ENCODE measurements at places on chromosomes 1 and 21. TPM values are rescaled to one million over a fixed set of nuclear protein-coding genes. Genes with fewer than 3 reads are reported as not detected.

DNA sequence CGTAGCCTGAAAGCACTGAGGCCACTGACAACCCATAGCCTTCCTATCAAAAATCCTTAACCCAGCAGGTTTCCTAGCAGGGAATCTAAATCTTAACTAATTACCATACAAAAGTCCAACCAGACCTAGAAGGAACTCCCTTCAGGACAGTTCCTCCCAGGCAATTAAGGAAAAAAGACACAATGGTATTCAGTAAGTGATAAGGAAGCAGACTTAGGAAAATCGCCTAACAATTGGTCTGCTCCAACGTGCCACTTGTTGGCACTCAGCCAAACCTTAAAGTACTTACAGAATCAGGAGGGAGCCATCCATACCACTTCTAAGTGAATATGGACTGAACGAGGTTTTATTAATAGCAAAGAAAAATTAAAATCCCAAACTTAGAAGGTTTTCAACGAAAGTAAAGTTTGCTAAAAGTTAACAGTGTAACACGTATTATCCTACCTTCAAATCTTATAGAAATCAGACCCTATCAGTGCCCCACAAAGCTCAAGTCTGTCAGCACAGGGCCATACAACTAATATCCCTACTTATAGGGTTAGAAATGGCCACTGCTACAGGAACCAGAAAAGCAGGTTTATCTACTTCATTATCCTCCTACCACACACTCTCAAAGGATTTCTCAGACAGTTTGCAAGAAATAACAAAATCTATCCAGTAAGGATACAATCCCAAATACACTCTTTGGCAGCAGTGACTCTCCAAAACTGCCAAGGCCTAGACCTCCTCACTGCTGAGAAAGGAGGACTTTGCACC is 29.0 kb downstream of the SPATA6 start:
- no peaks in the 10 kb centered on the region for H3K4me1 ChIP-seq
- DNase-seq = no peak
- no peak overlapping the region for H3K27ac ChIP-seq
- no peak overlapping the region for H3K4me3 ChIP-seq
- H3K36me3 ChIP-seq = no peaks in the 10 kb centered on the region

DNA sequence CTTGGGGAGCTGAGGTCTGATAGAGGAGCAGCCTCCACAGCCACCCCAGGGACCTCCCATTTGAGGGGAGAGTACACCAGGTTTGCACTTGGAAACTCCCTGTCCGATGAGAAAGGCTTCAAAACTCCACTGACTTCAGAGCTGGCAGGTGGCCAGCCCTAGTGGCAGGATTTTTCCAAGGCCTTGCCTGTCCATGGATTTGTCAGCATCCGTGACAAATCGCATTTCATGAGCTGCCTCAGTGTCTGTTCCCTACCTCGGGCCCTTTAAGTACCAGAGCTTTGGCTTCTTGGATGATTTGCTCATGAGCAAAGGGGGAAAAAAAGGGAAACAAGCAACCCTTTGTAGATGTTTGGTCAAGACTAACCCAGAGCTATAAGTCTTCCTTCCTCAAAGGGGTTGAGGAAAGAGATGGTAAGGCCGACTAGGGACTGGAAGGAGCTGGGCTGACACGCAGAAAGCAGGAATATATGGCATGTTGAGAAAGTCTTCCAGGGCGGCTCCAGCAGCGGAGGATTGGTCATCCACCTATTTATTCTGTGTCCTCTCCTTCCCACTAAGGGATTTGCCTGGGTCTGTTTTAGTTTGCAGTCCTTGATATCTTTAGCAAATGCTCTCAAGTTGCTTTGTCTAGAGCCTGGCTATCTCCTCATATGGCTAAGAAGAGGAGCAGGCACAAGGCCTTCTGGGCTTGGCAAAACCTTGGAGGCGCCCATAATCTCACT is 2.7 kb upstream of the HSPG2 start:
- H3K36me3 ChIP-seq = no peaks in the 10 kb centered on the region
- no peak overlapping the region for H3K4me3 ChIP-seq
- H3K4me1 ChIP-seq = peaks cover 17% of the 10 kb centered on the region
- no peak for DNase-seq
- H3K27ac ChIP-seq = no peak overlapping the region

GRCh38 chr1:147717051-147717705 is 43.2 kb downstream of the GJA5 start:
- H3K36me3 ChIP-seq = no peaks in the 10 kb centered on the region
- DNase-seq = peak; percentile 68
- H3K27me3 ChIP-seq = peaks cover 8% of the 10 kb centered on the region

CCDC27 gene
- total RNA-seq = not detected

ITLN2 gene
- not detected for total RNA-seq

GRCh38 chr21:27129215-27129614 is 162.3 kb upstream of the ADAMTS5 start:
- no peak for DNase-seq
- no peaks in the 10 kb centered on the region for H3K27me3 ChIP-seq
- H3K27ac ChIP-seq = no peak overlapping the region

- no peaks in the 10 kb centered on the region for H3K27me3 ChIP-seq
- H3K36me3 ChIP-seq = peaks cover 38% of the 10 kb centered on the region
- H3K27ac ChIP-seq = no peak overlapping the region
- no peak overlapping the region for H3K4me3 ChIP-seq
Measured at GRCh38 chr1:212366901-212367300, 47.8 kb downstream of the PACC1 start.

GRCh38 chr1:245396615-245397014 is 241.8 kb downstream of the KIF26B start:
- no peaks in the 10 kb centered on the region for H3K4me1 ChIP-seq
- H3K4me3 ChIP-seq = no peak overlapping the region
- DNase-seq = no peak
- H3K36me3 ChIP-seq = no peaks in the 10 kb centered on the region

- peaks cover 13% of the 10 kb centered on the region for H3K4me1 ChIP-seq
- no peak for DNase-seq
- H3K36me3 ChIP-seq = no peaks in the 10 kb centered on the region
- H3K27me3 ChIP-seq = peaks cover 6% of the 10 kb centered on the region
- H3K27ac ChIP-seq = peak overlapping the region; percentile 85
Measured at GRCh38 chr1:95073446-95073845, 695 bp upstream of the ALG14 start.

WDTC1 gene
- total RNA-seq = 17.7 TPM

DNA sequence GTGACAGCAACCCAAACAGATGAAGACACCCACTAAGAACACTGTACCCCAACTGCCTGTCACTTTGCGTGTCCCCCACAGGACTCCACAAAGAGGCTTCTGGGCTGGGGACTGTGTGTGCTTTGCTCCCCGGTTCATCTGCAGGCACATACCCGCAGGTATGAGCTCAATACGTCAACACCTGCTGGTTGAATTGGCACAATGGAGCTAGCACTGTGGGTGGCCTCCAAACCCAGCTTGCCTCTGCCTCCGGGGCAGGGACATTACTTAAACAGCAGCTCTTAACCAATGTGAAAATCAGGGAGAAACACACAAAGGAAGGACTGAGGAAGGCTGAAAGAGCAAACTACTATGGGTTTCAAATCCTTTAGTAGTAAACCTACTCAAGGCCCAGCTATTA is 140.2 kb upstream of the TIAM1 start:
- no peaks in the 10 kb centered on the region for H3K27me3 ChIP-seq
- H3K4me3 ChIP-seq = no peak overlapping the region
- no peaks in the 10 kb centered on the region for H3K36me3 ChIP-seq
- no peak for DNase-seq
- H3K4me1 ChIP-seq = no peaks in the 10 kb centered on the region

- peaks cover 16% of the 10 kb centered on the region for H3K36me3 ChIP-seq
- no peak for DNase-seq
- H3K27ac ChIP-seq = no peak overlapping the region
- peaks cover 6% of the 10 kb centered on the region for H3K4me1 ChIP-seq
Measured at GRCh38 chr1:228176461-228177182, 11.0 kb downstream of the IBA57 start.

DNA sequence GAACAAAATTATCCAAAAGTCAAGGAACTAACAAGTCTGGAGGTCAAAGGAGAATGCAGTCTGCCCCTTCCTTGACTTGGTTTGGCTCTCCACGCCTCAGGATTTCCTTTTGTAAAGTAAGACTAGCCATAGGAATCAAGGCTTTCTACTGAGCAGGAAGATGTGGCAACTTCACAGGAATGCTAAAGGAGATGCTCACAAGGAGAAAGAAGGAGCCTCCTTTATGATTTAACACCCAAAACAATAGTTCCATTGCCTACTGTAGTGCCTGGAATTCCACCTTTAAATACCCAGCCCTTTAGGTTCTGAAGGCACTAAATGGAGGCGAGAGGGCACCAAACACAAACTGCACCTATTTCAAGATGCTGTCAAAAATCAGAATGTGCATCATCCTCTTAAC is 176.3 kb upstream of the NFIA start:
- DNase-seq = no peak
- H3K4me3 ChIP-seq = no peak overlapping the region
- no peaks in the 10 kb centered on the region for H3K4me1 ChIP-seq
- H3K36me3 ChIP-seq = no peaks in the 10 kb centered on the region
- no peaks in the 10 kb centered on the region for H3K27me3 ChIP-seq

GRCh38 chr1:14222086-14222485 is 376.4 kb upstream of the KAZN start:
- peaks cover 4% of the 10 kb centered on the region for H3K27me3 ChIP-seq
- no peak for DNase-seq
- H3K36me3 ChIP-seq = no peaks in the 10 kb centered on the region
- no peak overlapping the region for H3K4me3 ChIP-seq

DNA sequence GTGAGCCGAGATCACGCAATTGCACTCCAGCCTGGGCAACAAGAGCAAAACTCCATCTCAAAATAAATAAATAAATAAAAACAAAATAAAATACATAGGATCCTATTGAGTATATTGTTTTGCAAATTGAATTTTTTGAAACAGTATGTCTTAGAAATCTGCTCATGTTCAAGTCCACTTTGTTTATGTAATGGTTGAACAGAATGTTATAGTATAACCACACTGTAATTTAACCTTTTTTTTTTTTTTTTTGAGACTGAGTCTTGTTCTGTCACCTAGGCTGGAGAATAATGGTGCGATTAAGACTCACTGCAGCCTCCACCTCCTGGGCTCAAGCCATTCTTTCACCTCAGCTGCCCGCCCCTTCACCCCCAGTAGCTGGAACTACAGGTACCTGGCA is 31.4 kb downstream of the PARK7 start:
- no peak overlapping the region for H3K4me3 ChIP-seq
- no peaks in the 10 kb centered on the region for H3K27me3 ChIP-seq
- peaks cover 3% of the 10 kb centered on the region for H3K36me3 ChIP-seq
- H3K27ac ChIP-seq = no peak overlapping the region

SYDE2 gene
- total RNA-seq = 6.4 TPM

DNA sequence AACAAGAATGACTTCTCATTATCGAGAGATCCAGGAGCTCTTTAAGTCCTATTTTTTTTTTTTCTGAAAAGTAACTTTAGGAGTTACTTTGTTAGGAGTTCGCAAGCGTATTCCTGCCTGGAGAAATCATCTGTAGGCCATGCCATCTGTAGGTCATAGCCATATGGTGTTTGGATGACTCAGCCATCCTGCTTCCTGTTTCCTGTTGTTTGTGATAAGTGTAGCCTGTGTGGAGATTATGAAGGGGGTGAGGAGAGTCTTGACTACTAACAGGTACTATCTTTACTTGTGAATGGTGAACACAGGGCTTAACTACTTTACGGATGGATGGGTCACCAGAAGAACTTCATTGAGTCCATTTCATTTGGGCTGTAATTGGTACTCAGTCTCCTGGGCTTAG is 327.2 kb downstream of the PTPRU start:
- no peak overlapping the region for H3K27ac ChIP-seq
- H3K27me3 ChIP-seq = no peaks in the 10 kb centered on the region
- no peaks in the 10 kb centered on the region for H3K4me1 ChIP-seq
- H3K36me3 ChIP-seq = no peaks in the 10 kb centered on the region
- DNase-seq = no peak

SYT2 gene
- not detected for total RNA-seq

GRCh38 chr1:14939527-14940284 is 213.8 kb upstream of the TMEM51 start:
- H3K27me3 ChIP-seq = no peaks in the 10 kb centered on the region
- no peaks in the 10 kb centered on the region for H3K36me3 ChIP-seq
- no peaks in the 10 kb centered on the region for H3K4me1 ChIP-seq
- no peak for DNase-seq

DNA sequence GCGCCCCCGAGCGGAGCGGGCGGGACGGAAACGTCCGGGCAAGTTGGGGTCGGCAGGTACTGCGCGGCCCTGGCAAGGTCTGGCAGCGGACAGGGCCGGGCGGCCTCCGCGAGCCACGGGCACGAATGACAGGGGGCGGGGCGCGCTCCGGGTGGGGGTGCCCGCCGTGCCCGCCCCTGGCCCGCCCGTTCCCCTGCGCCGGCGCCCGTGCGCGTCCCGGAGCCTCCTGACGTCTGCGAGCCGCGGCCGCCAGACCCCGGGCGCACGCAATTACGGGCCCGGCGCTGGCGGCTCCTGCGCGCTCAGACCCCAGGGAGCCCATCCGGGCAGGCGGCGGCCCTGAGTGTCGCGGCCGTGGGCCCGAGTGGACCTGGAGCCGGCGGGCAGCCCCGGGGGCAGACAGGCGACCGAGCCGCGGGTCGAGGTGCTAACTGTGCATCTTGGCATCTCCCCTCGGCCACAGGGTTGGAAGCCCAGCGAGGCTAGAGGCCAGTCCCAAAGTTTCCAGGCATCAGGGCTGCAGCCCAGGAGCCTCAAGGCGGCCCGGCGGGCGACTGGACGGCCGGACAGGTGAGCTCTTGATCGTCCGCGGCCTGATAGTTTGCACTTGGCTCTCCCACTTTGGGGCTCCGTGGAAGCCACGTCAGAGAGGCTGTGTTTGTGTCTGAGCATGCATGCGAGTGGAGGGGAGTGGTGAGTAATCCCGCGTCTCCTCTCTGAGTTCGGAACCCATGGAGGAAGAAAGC is 918 bp downstream of the MIB2 start:
- H3K27ac ChIP-seq = peak overlapping the region; percentile 99
- H3K4me3 ChIP-seq = peak overlapping the region; percentile 87

- no peak overlapping the region for H3K4me3 ChIP-seq
- H3K27me3 ChIP-seq = no peaks in the 10 kb centered on the region
- H3K4me1 ChIP-seq = peaks cover 4% of the 10 kb centered on the region
- no peak for DNase-seq
- H3K27ac ChIP-seq = no peak overlapping the region
Measured at GRCh38 chr1:172770071-172770470, 111.2 kb downstream of the FASLG start.

PDPN gene
- total RNA-seq = not detected

SH2D5 gene
- total RNA-seq = 0.08 TPM

GRCh38 chr1:232844791-232845190 is 39.6 kb downstream of the MAP10 start:
- DNase-seq = no peak
- H3K4me3 ChIP-seq = no peak overlapping the region
- no peak overlapping the region for H3K27ac ChIP-seq
- H3K4me1 ChIP-seq = no peaks in the 10 kb centered on the region

GRCh38 chr1:58919959-58920321 is 136.1 kb upstream of the JUN start:
- peaks cover 11% of the 10 kb centered on the region for H3K4me1 ChIP-seq
- no peak for DNase-seq
- H3K36me3 ChIP-seq = no peaks in the 10 kb centered on the region
- H3K27ac ChIP-seq = no peak overlapping the region

COL9A2 gene
- 3.0 TPM for total RNA-seq

- no peak within 1 kb of the TSS for H3K27ac ChIP-seq
- peaks cover 38% of the 10 kb centered on the region for H3K4me1 ChIP-seq
- H3K36me3 ChIP-seq = no peaks in the 10 kb centered on the region
- H3K4me3 ChIP-seq = peak within 1 kb of the TSS; percentile 60
Measured at GRCh38 chr1:112706505-112707220, at the start of gene RHOC. Gene RHOC, minus strand, starts transcription at chr1:112707127. Its CDS starts 3,328 bp downstream, at chr1:112703799.

Measured in CD4-positive, alpha-beta T cell (primary cell).